ENCODE measurements at places on chromosomes 6 and 20.

GRCh38 chr6:11734861-11735613, 43.6 kb downstream of the ADTRP start:
- DNase-seq = no peak

GRCh38 chr6:63058601-63059000, 152.7 kb upstream of the FKBP1C start:
- peak; percentile 88 for DNase-seq

GRCh38 chr6:132005178-132005577, 54.0 kb upstream of the CCN2 start:
- peak; percentile 48 for DNase-seq

DNA sequence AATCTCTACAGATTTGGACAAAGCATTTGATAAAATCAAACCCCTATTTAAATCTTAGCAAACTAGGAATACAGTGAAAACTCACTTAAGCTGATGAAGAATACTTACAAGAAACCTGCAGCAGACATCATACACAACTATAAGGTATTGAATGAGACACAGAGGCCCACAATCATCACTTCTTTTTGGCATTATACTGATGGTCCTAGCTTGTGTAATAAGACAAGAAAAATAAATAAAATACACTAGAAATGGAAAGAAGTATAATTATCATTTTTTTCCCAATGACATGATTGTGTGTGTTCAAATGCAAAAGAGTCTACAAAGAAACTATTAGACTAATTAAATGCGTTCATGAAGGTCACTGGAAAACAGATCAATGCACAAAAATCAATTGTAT, 8.8 kb upstream of the OR2B6 start:
- DNase-seq = no peak

GRCh38 chr6:16129623-16130401, 926 bp downstream of the MYLIP start:
- peak; percentile 67 for DNase-seq

- no peak for DNase-seq
These were observed 193.8 kb downstream of the FARS2 start for GRCh38 chr6:5455142-5455541.

DNA sequence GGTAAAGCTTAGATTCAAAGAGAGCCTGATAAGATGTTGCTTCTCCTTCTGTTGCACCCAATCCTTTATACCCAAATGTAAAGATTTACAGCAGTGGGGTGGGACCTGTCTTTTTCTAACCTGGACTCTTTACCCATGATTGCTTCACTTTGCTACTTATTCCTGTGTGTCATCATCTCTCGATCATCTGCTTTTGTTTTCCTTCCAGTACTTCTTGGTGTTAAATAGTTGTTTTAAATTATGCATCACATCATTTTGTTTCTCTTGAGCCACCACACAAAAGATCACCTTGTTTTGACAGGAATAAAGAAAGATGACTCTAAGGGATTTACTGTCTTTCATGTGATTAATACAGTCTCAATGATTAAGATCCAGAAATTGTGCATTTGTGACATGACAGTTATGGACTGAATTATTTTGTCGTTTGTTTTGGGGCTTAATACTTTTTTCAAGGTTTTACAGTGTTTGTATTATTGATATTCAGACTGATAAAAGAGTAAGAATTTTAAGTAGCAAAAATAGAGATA, 123.1 kb downstream of the CDKAL1 start:
- peak; percentile 31 for DNase-seq

- no peak for DNase-seq
These were observed 23.5 kb downstream of the SNAP25 start for GRCh38 chr20:10242166-10242565.

GRCh38 chr6:145547594-145548335, 187.6 kb downstream of the EPM2A start:
- DNase-seq = no peak

- no peak for DNase-seq
These were observed 41.1 kb downstream of the PTPN1 start for GRCh38 chr20:50551288-50551687.

DNA sequence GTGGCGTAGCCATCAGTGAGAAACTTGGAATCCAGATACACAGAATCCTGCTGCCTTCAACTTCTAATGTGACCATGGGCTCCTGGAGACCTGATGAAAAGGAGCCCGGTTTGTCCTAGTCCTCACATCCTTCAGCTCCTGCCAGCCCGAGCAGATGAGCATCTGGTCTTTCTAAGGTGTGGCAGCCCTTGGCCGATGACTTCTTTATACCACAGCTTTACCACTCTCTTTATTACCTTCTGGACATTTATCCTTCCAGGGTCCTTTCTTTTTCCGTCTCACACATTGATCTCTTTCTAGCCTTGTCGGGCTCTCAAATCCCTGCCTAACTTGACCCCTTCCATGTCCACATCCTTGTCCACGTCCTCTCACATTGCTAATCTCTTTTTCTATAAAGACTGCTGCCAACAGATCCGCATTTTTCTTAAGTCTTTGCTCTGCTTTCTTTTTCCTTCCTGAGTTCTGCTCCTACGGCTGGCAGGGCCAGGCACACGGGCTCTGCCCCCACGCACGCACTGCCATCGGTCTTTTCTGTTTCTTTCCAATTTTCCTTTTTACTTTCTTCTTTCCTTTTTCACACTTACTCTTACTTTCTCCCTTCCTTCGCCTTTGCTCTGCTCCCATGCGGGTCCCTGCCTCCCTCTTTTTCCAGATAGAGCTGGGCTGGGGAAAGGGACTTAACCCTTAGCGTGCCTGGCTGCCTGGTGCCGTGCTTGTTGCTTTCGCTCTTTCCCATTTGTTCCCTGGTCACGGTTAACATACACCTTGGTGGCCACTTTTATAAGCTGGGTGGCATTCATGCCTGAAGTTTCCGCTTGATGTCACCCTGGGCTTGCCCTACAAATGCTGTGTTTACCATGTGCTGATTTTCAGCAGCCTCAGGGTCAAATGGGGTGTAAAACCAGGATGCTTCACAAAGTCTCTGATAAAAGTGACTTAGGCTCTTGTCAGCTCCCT, 9.4 kb upstream of the GMPR start:
- no peak for DNase-seq

- DNase-seq = no peak
These were observed 751.5 kb downstream of the CBLN4 start for GRCh38 chr20:55253781-55254180.

DNA sequence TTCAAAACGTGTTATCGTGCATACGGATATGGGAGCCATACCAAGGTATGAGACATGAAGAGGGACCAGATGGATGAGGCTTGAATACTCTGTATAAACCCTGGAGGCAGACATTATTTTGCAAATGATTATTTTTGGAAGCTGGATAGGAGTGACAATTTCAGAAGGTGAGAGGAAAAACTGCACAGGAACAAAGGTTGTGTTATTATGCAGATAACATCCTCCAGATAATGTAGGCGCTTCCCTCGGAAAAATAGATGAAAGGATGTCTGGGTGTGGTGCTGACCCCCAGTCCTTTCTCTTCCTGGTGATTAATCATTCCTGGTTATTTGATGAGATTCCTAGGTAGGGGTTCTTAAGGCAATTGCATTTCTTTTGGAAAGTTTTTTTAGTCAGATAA, 36.4 kb upstream of the CD83 start:
- no peak for DNase-seq

DNA sequence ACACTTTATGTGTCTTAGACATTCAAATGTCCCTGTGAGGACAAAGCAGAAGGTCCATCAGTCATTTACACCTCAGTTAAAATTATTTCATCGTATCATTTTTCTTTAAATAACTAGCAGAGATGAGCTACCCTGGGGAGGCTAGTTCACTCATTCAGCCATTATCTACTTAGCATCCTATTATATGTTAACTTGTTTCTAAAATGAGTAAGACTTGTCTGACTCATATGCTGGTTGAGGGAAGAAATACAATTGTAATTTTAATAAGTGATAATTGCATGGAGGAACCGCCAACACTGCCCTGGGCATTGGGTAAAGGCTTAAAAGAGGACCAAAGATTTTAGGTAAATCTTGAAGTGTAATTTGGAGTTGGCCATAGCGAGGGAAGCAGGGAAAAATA, 12.4 kb upstream of the PTPRK start:
- no peak for DNase-seq

DNA sequence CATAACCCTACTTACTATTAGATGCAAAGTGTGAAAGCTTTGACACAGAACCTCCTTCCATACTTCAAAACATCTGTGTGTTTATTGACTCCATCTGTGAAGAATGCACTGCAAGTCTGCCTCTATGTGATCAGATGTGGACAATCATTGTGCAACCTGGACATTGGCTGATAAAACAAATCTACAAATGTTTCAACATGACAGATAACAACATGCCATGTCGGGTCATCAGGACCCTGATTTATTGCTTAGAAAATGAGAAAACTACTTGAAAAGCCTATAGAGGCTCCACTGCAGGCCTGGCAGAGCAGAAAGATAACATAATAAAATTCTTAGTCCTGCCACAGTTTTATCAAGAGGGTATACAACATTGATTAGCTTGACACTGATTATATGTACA, 1286.4 kb downstream of the GRIK2 start:
- DNase-seq = no peak

DNA sequence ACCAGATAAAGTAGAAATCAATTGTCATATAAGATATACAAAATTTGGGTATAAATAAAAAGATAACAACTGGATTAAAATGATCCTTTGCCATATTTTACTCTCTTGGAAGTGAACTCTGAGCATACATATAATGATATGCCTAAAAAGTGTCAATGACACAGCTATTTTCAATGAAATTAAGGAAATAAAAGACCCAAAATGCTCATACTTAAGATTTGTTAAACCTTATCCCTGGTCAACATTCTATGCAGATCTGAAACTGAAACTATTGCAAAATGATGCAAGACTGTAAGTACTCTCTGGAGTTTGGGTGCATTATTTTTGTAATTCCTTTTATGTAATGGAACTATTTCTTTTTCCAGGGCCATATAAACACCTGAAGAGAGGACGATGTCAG, 119.0 kb upstream of the SGK1 start:
- DNase-seq = peak; percentile 83

DNA sequence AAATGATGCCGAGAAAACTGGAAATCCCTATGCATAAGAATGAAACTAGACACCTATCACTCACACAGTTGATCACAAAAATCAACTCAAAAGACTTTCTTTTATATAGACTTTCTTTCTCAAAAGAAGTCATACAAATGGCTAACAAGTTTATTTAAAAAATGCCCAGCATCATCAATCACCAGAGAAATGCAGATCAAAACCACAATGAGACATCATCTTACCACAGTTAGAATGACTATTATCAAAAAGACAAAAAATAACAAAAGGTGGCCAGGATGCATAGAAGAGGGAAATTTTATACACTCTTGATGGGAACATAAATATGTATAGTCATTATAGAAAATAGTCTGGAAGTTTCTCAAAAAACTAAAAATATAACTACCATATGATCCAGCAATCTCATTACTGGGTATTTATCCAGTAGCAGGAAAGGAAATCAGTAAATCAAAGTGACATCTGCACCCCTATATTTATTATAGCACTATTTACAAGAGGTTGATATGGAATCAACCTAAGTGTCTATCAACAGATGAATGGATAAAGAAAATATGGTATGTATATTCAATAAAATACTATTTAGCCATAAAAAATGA, 3.4 kb upstream of the RNF217 start:
- DNase-seq = peak; percentile 71

DNA sequence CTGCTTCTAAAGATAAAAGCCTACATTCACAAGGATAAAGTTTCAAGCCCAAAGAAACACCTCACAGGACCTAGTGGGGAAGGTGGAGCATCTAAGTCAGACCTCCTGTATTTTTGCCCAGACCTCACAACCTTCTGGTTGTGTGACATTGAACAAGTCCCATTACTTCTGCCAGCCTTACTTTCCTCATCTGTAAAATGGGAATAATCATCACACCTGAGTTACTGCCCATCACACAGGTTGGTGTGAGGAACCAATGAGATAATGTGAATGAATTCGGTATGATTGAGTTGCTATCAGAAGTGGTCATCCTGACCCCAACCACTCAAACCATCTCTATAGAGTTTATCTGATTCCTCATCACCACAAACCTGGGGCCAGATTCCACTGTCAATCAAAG, 11.1 kb upstream of the SLC22A23 start:
- no peak for DNase-seq

DNA sequence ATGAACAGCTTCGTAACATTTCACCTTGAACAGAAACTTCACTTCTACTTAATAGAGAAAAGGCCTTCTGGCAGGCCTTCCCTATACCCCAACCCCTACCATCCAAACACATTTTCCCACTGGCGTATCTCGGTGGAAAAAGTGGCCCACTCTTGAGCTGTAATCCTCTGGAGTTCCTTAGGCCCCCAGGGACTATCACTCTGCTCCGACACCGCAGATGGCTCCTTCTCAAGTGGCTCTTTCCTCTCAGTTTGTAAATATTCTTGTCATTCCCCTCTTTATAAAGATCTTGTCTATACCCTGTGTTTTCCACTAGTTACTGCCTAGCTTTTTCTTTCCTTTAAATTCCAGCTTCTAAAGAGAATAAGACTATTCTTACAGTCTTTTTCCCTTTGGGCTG, 108.7 kb downstream of the MYB start:
- DNase-seq = no peak

DNA sequence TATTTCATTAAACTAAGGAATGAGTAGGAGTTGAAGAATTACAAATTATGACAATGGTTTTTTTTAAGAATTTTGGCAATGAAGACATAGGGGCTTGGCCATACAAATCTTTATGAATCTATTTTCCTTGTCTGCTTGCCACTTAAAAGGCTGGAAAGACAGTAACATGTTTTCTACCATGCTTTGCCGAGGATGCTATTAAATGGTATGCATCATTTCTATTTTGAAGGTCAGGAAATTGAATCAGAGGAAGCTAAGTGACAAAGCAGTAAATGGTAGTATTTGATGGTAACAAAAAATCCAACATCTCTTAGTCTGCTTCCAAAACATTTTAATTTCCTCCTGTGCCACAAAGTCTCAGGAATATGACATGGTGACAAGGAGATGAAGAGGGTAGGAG, 287.2 kb downstream of the RFPL4B start:
- DNase-seq = no peak

- DNase-seq = no peak
These were observed 107.2 kb downstream of the DACT2 start for GRCh38 chr6:168212362-168212761.

DNA sequence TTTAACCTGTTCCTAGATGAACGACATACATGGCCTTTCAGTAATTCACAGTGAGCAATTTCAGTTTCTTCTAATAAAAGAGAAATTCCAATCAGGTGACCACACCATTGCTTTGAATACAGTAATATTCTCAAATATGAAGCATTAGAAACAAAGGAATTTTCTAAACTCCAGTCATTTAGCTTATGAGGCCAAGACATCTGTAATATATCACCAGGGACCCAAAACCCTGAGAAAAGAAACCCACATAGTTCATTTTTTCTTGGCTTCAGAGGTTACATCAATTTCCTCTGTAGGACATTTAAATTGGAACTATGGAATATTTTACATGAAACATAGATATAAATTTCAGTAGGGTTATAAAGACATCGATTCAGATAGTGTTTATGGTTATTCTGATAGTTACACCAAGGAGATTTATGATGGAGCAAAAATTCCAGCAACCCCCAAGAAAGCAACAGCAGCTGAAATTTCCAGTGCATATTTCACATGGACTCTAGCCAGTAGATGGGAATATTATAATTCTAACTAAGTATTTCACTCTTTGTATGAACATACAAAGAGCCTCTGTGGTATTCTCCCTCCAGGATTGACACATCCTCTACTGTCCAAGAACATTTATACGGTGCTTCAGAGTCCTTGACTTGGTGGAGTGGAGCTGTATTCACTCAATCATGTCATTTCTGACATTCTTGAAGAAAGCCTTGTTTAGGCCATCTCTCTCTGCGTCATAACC, 82.9 kb downstream of the ADGRG6 start:
- DNase-seq = no peak

All from OCI-M1 (cell line).